ENCODE measurements at places on chromosomes 12 and 14.

DNA sequence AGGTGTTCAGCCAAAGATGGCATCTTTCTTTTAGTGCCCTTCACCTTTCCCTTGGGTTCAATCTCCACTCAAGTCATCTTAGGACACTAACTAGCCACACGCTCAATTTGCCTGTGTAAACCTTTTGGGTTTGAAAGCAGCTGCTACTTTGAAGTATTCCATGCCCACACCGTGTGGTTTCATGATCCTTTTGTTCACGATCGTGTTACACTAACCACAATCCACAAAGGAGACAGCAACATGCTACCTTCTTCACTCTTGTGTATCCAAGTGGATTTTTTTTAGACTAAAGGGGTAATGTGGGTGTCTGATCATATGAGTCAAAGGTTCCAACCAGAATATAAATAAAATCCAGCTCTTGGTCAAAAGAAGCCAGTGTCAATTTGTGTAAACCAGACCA is 122.7 kb upstream of the FAR2 start:
- DNase-seq, result no peak

- DNase-seq, result no peak
Measured at GRCh38 chr14:30345511-30345910, 213.4 kb upstream of the G2E3 start.

DNA sequence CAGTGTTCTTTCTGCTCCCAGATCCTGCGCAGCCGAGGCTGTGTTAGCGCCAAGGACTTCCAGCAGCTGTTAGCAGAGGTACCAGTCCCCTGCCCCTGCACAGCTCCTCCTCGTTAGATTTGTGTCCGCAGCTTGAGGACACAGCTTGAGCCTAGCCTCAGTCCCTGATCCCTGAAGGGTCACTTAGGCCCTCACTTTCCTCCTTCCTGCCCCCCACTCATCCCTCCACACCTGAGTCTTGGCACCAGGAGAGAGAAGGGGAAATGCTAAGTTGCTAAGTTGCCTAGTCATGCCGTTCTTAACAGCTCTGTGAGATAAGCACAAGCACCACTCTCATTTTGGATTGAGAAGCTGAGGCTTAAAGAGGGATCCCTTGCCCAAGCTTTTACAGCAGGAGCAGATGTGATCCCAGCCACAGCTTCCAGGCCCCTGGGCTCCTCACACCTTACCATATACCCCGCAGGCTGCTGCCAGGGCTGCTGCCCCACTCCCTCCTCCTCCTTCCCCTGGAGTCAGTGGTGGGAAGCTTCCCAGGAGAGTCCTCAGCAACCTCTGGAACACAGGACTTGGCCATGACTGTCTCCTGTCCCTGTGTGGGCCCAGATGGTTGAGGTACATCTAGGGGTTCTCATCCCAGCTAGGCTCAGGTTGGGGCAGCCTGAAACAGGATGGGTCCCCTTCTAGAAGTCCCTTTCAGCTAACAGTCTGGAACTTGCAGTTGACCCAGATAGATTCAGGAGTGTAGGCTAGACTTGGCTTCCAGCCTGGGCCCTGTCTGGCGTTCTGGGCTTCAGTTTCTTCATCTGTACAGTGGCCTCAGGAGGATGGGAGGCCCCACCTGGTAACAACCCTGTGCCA is 975 bp downstream of the OGFOD2 start:
- no peak for DNase-seq

DNA sequence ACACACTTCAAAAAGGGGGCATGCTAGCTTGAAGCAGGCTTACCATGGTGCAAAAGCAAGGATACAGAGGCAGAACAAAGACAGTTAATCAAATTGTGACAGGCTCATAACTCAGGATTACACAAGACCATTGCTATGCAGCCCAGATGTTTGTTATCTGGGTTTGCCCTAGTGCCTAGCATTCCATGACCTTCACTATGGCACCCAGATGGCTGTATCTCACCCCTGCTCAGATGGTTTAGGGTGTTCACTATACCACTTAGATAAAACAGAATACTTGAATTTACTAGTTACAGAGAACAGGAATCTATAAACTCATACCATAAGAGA is 56.2 kb downstream of the SDR9C7 start:
- DNase-seq, result no peak

- no peak for DNase-seq
Measured at GRCh38 chr12:130828895-130829294, 10.2 kb downstream of the STX2 start.

DNA sequence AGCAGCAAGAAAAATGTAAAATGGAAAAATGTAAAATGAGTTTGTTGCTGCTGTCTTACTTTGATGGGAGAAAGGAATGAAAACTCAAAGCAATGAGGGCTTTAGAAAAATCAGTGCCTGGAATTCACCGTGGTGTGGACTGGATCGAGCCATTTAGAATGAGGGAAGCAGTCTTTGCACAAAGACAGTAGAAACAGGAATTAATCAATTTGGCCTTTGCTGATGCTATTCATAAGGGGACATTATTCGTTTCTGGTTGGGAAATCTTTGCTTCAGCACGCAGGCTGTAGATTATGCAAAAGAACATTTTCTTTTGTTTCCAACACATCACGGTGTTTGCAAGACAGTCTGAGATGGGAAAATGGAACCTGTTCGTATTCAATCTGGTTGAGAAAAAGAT is 6.9 kb upstream of the TUNAR start:
- DNase-seq, result no peak

All from stomach (tissue), 19 donors.